Mesothelial cell of epicardium (in vitro differentiated cells): ENCODE measurements at places on chromosomes 4 and X.

DNA sequence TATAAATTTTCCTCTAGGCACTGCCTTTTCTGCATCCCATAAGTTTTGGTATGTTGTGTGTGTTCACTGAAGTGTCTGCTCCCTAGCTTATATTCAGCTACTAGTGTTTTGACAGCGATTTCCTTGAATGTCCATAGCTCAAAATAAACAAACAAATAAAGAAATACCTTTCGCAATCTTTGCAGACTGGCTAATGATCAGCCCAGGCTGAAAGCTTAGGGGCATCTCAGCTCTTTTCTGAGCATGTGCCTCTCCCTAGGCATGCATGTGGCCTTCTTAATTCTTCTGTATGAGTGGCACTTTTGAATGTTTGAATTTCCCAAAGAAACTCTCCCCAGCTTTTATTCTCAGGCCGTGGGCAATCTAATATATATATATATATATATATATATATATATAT is 44.6 kb upstream of the SHROOM4 start:
- DNase-seq = no peak

DNA sequence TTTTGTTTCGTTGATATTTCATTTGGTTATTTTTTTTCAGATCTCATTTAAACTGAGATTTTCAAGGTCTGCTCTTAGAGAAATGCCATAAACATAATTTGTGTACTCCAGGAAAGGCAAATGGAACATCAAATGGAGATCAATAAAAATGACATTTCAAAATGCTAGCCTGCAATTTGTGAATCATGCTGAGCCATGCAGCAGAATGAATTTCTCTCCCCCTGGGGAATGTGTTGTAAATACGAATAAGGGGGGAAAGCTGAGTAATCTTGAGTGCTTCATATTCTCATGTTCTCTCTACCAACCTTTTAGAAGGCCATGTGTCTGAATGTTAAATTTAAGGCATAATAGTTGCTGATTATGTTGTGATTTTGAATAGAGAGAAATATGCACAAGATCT is 7.8 kb downstream of the ZCCHC4 start:
- no peak for DNase-seq

DNA sequence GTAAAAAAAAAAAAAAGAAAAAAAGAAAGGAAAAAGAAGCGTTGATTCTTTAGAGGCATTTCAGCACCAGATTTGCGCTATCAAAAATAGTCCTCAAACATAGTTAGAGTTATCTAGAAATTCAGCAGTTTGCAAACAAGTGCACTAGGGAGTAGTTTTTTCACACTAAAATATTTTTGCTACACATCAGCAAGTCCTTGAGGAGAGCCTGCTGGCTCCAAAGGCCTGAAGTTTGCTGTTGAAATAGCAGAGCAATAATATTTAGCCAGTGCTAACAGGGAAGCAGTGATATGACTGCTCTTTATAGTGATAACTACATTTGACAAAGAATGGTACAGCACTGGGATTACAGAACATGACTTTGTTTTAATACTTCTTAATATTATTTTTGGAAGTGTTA is 472.2 kb downstream of the PCDH7 start:
- no peak for DNase-seq

DNA sequence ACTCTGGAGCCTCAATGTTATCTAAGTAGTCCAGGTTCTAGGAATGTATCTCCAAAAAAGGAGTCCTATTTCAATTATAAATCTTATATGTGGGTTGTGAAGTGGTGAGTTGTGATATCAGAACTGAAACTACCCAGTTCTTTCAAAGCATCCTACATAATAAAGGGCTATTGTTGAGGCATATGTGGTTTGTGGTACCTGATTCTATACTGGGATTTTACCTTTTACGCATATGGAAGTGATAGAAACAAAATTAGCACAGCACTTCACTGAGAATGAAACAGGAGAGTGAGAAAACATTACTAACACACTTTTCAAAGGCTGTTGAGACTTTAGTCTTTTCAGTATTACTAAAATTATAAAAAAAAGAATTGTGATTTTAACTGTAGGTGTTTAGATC is 417.7 kb upstream of the GALNT7 start:
- no peak for DNase-seq

DNA sequence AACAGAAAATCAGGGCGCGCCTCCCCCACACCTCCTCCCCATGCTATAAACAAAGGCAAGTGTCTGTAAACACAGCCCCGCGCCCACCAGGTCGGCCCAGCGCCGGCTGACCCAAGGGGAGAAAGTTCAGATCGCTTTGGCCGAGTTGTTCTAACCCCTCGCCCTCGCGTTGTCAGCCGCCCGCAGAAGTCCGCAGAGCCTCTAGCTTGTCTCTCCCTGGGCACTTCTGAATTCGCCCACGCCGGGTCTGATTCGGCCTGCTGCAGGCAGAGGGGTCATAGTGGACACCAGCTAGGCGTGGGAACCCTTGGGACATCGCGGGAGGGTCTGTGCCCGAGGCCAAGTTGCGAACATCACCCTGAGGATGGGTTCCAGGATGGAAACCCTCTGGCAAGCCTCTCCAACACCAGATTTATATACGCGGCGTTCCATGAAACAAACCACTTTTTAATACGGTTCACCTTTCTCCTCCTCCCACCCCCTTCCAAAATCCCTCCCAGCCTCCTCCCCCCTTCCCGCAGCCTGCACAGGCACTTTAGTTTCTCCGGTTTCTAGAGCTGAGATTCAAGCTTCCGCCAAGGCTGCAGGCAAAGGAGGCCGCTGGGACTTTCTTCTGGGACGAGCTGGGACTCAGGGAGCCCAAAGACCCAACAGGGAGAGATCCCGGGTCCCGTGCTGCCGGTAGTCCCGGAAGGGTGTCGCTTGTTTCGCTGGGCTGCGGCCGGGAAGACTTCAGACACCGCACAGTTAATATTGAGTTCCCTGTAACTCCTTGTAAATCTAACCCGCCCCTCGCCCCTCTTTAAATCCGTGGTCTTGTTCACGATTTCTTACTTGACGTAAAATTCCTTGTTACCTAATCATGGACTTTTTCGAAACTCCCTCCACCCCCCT is 4.7 kb downstream of the HAND2 start:
- no peak for DNase-seq

GRCh38 chr4:28004520-28004919 is 1143.9 kb downstream of the STIM2 start:
- DNase-seq = no peak

DNA sequence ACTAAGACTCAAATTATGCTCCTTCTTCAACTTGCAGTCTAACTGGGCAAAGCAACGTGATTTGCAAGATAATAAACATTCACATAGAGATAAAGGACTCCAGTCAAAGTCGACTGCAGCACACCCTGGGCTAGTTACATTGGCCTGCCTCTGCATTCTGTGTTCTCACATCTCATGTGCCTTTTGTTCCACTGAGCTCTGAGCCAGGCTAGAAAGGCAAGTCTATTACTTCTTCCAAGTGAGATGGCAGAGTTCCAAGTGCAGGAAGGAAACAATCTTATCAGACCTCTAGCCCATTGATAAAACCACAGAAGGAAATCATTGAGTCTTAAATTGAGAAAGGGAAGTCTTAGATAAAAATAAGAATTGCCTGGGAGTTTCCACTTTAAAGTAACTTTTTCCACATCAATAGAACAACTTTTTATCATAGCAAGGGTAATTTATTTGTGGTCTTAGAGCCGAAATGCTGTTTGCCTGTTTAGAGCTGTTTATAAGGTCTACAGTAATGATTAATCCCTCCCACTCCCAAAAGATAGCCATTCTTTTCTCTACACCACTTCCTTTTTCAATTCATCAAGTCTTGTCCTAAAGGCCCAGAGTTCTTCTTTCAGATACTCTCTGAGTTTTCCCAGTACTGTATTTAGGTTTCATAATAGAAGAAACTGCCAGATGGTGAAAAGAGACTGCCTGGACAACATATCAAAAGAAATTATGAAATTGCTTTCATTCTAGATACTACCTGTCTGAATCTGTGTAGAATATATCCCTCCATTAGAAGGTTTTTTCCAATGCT is 200.2 kb downstream of the GUCY2F start:
- DNase-seq = no peak

DNA sequence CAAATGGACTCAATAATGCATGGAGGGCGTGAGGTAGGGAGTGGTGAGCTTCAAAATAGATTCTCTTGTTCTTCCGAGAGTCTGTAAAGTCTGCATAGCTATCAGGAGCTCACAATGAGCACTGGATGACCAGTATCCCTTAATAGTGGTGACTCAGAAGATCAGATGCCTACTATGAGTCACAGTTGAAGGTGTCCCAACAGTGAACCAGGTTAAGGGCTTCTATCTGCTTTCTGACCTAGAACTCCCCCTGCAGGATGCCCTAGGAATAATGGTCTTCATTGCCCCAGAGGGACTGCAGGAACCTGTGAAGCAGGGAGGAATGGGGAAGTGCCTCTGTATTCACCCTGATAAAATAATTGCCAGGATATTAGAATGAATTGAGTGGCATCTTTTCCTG is 22.1 kb downstream of the DGKK start:
- no peak for DNase-seq

DNA sequence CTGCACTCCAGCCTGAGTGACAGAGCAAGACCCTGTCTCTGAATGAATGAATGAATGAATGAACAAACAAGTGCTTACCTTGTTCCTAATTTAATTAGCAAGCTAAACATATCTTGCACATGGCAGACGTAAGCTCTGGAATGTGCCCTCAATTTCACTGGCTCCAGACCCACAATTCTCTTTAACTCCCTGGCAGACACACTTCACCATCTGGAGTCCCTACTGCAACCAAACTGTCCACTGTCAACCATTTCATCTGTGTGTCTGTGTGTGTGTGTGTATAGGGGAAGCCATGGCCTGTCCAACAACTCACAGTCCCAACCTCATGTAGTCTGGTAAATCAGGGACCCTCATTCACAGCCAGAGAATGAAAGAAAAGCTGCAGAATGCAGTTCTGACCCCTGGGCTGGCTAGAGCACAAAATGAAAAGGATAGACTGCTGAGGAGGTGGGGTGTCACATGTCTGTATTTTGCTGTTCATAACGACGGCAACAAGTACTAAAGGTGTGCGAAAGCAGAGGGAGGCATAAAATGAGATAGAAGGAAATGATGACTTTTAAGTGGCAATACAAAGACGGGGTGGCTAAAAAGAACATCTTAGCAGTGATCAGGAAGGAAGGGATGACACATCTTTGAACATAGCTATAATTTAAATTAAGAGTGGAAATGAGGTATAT is 114.1 kb downstream of the TSPAN5 start:
- no peak for DNase-seq
